ENCODE measurements at places on chromosomes 1 and 21.

DNA sequence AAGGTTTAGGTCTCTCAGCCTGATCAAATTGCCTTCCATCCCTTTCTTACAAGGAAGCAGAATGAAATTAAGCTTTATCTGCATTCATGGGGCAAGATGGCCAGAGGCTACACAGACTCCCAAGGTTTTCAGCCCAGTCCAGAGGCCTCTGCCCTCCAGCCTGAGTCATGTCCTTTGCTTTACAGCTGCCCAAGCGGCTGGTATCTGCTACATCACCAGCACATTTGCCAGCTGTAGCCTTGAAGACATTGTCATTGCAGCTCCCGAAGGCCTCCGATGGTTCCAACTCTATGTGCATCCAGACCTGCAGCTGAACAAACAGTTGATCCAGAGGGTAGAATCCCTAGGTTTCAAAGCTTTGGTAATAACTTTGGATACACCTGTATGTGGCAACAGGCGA, 16.0 kb downstream of the HAO2 start:
- no peak for DNase-seq

- no peak for DNase-seq
Measured at GRCh38 chr1:5691795-5692509, 300.3 kb downstream of the NPHP4 start.

- no peak for DNase-seq
Measured at GRCh38 chr1:62208970-62209369, 14.3 kb downstream of the L1TD1 start.

DNA sequence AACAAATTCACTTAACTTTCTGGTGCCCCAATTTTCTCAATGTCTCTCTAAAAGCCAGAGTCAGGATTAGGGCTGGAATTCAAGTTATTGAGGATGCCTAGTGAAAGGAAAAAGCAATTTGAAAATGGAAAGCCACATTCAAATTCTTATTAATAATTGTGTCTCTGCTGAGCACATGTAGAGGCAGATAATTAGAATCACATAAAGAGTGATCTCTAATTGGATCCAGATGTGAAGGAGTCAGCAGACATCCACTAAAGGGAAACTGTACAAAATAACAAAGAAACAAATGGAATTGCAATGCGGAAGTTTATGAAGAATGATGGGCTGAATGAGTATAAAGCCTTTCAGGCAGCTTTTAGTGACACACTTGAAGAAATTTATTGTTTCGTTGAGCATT, 482.6 kb downstream of the TTLL7 start:
- no peak for DNase-seq

- no peak for DNase-seq
Measured at GRCh38 chr1:204545881-204546280, 29.7 kb downstream of the MDM4 start.

DNA sequence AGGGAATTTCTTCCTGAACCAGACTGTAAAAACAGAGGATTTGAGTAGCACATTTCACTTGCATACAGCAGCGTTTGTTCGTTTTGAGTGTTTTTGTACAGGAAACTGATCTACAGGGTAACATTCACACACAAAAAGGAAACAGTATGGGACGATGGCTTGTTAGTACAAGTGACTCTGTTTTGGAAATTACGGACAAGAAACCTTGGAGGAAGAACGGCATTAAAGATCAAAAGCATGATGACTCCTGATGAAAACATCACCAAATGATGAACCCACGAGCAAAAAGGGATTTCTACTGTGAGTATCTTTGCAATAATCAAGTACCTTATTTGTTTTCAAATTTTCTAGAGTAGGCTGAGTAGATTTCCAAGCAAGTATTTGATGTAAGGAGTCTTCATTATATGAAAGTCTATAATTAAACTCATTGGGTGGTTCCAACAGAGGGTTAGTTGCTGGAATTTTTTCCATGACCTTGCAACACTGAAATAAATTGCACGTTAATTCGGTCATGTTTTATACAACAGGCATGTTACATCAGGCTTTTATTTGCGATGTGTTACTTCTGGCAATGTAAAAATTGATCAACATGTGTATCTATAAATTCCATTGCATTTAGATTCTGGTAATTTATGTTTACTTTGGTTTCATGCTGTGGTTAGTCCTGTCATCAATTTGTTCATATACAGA, 76.7 kb upstream of the KCNK2 start:
- DNase-seq, result no peak

GRCh38 chr1:86176226-86176625, 19.7 kb upstream of the COL24A1 start:
- no peak for DNase-seq

DNA sequence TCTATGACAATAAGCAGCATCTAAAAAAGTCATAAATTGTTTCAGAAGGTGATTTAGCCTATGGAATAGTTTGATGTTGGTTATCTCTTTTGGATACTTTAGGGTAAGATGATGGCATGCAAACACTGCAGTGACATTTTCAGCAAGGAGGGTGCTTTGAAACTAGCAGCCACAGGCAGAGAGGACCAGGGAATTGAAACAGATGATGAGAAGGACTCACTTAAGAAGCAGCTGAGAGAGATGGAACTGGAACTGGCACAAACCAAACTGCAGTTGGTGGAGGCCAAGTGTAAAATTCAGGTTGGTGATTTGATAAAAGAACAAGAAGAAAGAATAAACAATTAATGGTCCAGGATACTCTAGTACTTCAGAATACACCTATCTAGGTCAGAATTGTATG, 11.2 kb upstream of the CACYBP start:
- DNase-seq, result no peak

GRCh38 chr1:68116643-68117235, 66.3 kb upstream of the DIRAS3 start:
- DNase-seq, result no peak

All from kidney epithelial cell (primary cell).